ENCODE measurements at places on chromosomes 11 and 22.

DNA sequence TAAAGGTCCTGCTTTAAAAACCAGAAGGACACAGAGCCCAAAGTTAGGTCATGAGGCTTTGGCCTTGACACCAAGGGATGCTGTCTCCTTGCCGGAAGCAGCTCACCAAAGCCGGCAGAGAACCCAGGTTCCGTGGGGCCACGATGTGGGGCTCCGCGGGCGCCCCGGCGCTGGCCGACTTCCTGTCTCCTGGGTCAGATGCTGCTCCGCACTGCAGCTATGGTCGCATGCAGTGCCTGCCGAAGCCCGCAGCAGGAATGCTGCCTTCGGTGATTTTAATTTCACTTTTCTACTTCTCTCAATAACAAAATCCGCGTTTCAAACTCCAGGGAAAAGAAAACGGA is 454 bp upstream of the OTUB1 start:
- DNase-seq, result peak; percentile 56

GRCh38 chr11:70734379-70734778 is 336.1 kb downstream of the CTTN start:
- DNase-seq, result no peak

- DNase-seq, result no peak
These were observed 6.5 kb downstream of the OOSP1 start for GRCh38 chr11:59944720-59945119.

DNA sequence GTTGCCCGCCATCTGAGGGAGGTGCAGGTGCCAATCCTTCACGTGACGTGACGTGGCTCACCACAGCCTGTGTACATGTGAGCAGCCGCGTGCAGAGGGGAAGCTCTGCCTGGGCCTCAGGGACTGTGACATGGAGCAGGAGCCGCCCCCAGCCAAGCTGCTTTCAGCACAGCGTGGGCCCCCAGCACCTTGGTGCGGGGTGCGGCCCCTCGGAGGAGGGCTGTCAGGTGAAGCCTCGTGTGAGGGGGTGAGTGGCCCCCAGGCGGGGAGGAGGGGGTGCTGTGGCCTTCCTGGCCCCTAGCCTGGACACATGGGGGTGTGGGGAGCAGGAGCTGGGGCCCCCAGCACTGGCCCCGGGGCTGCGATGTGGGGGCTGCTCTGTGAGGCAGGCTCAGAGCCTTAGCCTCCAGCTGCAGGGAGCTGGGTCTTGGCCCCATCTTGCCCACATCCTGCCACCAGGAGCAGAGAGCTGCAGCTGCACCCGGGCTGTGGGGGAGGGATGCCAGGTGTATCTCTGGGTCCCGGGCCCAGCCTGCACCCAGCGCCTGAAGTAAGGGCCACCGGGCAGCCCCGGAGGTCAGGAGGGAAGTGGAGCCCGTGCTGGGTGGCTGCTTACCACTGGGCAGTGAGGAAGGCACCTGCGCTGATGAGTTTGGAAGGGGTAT is at the start of gene ADORA2A:
Gene ADORA2A (plus strand): TSS at position 100 of the 665 bp plus-strand sequence. CDS start 5,806 bp downstream, outside the sequence.
- peak; percentile 82 for DNase-seq

DNA sequence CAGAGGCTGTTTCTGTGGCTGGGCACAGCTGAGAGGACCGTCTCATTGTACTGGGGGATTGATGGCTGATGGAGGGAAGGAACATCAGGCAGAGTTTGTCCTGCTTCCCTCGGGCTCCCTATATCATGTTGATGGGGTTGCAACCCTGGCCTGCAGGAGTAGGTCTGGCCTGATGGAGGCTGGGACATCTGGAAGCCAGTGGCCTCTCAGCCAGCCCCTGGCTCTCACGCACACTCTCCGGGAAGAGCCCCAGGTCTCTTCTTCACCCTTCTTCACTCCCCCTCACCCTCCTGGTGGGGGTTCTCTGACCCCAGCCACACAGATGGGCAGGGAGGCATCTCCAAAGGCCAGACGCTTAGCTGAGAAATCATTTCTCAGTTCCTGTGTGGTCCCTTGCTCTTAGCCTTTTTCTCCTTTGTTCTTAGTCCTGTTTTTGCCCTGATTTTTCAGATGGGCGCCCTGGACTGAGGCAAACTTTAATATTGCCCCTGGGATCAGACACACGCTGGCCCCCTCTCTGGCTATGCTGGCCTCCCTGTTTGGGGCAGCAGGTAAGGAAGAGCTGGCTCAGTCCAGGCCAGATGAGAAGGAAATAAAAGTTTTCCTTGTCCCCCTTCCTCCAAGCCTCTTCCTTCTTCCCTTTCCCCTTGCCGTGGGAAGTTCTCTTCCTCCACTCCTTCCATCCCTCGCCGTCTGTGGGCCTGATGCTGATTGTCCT is 13.9 kb upstream of the ANO1 start:
- no peak for DNase-seq

DNA sequence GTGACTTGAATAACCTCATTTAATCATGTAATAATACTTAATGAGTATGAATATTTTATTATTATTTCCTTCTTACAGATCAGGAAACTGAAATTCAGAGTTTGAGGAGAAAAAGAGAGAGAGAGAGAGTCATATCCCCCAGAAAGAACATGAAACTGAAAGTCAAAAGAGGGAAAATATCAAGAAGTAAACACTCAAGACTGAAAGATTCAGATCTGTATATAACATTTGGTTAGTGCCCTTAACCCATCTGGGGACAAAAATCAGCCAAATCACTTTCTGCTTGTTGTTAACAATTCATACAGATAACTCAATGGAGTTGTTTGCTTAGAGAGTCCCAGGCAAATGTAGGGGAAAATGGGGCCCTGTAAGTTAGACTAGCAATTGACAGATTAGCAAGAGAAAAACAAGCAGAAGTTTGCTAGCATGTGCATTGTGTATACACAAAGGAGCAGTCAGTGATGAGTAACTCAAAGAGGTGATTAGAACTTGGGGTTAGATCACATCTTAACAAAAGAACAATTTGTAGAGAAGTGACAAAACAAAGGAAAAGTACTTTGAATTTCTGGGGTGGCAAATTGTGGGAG is 25.9 kb upstream of the MMP13 start:
- no peak for DNase-seq

- DNase-seq, result no peak
These were observed 37.0 kb downstream of the MUC2 start for GRCh38 chr11:1111545-1112212.

DNA sequence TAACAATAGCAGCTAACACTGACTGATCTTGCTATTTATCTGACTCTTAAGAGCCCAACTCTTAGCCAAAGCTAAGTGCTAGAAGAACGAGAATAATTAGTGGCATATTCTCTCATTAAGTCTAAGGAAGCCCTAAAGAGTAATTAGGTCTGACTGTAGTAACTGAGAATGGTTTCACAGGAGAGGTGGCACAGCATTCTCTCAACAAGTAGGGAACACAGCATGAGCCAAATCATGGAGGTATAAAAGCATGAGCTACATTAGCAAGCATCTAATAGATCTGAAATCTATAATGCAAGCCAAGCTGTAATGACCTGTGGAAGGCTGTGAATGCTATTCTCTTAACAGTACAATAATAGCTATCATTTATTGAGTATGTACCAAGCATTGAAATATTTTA is 230.6 kb downstream of the TTC28 start:
- no peak for DNase-seq

GRCh38 chr11:65538232-65538914 is 13.5 kb downstream of the SCYL1 start:
- no peak for DNase-seq

GRCh38 chr22:24189249-24190158 is 8.2 kb downstream of the SUSD2 start:
- no peak for DNase-seq

DNA sequence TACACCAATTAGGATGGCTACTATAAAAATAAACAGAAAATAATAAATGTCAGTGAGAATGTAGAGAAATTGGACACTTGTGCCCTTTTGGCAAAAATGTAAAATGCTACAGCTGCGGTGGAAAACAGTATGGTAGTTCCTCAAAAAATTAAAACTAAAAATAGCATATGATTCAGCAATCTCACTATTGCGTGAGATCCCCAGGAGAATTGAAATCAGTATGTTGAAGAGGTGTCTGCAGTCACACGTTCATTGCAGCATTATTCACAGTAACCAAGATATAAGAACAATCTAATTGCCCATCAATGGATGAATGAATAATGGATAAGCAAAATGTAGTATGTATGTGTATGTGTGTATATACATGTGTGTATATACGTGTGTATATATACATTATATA is 6.8 kb downstream of the OR52N2 start:
- DNase-seq, result no peak

- DNase-seq, result no peak
These were observed 51.0 kb upstream of the SEPTIN5 start for GRCh38 chr22:19663286-19663815.

DNA sequence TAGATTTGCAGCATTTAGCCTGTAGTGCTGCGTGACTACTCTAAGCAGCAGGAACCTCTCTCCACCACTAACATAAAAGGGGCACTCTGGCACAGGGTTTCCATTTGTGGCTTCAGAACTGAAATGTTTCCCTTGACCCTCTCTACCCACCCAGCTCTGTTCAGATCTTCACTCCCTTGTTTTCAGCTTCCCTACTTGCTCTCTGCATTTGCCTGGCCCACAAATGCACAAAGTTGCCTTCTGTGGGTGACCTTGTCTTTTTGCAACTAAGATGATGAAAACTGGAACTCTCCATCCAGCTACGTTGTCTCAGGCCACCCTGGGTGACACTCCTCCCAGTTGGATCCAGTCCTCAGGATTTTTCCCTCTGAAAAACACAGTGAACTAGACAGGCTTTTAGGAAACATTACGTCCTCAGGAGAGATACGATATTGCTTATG is 19.8 kb upstream of the PSMA1 start:
- no peak for DNase-seq

- DNase-seq, result no peak
These were observed 817 bp downstream of the ARL2 start for GRCh38 chr11:65014726-65015227.

DNA sequence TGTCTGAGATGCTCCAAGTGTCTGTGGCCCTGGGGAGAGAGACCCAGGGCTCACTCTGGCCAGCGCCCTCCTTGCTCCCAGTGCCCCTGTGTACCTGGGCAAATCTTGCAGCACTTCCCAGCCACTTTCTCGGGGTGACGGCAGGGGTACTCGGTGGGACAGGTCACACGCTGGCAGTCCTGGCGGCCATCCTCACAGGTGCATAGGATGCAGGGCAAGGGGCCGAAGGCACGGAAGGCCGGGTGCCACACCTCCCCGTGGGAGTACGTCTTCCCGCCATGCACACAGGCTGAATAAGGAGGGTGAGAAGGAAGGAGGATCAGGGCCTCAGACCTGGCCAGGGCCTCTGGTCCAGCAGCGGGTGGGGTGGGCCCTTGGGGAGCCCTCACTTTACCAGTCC is 28.0 kb downstream of the CHRDL2 start:
- DNase-seq, result no peak

- no peak for DNase-seq
These were observed 700 bp upstream of the DEPDC5 start for GRCh38 chr22:31753005-31753633.

GRCh38 chr11:78081583-78081982 is 1.9 kb upstream of the NDUFC2 start:
- DNase-seq, result no peak

GRCh38 chr22:20403779-20404140 is 9.8 kb downstream of the ZNF74 start:
- no peak for DNase-seq

DNA sequence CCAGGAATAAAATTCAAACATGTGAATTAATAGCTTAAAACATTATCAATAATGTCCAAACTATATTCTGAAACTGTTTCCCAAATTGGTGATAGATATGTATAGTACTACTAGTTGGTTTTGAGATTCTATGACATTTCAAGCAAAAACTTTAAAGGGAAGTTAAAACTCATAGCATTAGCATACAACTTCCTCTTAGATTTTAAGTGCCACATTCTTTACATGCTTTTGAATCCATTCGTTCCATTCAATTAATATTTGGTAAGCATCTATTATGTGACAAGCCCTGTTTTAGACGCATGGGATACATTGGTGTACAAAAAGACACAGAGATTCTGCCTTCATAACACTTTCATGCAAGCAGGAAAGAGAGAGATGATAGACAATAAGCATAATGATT is 8.9 kb downstream of the PATL1 start:
- DNase-seq, result no peak

DNA sequence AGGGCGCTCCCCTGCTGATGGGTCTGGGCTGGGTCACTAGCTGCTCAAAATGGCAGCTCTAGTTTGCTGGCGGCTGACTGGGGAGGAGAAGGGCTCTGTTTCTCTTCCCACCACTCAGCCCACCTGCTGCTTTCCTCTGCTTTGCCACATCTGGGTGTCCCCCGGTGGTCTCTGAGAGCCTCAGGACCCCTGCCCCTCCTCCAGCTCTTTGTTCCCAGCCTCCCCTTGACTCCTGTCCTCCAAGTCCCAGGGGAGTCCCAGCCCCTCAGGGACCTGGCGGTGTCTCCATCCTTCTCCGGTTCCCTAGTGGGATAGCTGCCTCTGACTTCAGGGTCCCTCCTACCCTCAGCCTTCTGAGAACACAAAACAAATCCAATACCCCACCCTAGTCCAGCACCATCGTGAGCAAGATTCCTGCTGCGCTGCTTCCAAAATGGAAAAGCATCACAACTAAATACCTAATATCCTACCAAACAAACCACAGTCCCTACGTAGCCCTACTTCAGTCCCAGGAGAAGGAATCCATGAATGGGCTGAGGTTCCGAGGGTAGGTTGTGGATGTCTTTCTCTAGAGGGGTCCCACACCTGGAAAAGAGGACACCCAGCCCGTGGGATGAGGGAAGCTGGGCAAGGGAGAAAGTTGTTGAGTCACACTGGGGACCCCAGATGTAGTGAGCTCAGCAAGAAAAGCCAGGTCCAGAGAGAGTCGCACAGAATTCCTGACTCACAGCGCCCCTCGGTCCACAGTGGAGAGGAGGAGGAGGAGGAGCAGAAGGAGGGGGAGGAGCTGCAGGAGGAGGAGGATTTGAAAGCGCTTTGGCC is 45.0 kb upstream of the NNMT start:
- no peak for DNase-seq
